Frontal cortex (tissue), 4 donors: ENCODE measurements at places on chromosomes 5 and 9. TPM values are rescaled to one million over a fixed set of nuclear protein-coding genes. Genes with fewer than 3 reads are reported as not detected.

DNA sequence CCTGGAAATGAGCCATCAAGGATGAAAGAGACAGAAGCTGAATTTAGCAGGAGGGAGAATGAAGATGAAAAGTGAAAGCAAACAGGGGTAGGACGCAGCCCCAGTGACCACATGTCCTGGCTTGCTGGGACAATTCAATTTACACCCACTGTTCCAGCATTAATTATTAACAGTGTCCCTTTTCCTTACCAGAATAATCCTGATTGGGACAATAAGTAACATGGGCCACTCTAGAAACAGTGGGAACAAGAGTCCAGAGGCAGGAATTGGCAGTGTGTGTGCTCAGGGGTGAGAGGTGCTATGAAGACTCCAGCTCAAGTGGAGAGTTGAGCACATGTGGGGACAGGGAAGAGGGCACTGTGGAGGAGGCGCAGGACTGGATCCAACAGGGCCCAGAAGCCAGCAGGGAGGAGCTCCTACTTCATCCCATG is 147.1 kb downstream of the C5orf15 start:
- no peak for DNase-seq

DNA sequence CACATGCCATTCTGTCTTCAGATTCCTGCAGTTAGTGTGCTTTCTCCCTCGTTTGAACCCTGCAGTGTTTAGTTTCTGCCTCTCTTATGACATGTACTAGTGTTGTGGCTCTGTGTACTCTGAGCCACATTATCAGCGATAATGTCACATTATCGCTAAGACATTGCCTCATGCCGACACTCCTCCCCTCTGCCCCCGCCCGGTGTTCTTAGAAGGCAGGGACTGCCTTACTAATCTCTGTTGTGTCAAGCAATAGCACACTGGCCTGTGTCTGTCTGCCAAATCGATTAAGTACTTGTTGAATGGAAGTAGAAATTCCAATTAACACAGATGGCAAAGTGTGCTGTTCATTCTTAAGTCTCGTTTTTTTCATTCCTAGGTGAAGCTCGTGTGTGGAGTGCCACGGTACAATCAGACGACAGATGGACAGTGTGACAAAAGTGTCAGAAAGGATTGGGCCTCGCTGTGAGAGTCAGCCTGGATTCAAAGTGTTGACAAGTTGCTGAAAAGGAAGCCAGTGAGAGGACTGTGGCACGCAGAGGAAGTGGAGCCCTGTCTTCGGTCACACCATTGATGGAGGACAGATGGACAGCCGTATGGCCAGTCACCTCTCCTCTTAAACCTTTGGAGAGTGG is 10.5 kb downstream of the PIK3R1 start:
- no peak for DNase-seq

DNA sequence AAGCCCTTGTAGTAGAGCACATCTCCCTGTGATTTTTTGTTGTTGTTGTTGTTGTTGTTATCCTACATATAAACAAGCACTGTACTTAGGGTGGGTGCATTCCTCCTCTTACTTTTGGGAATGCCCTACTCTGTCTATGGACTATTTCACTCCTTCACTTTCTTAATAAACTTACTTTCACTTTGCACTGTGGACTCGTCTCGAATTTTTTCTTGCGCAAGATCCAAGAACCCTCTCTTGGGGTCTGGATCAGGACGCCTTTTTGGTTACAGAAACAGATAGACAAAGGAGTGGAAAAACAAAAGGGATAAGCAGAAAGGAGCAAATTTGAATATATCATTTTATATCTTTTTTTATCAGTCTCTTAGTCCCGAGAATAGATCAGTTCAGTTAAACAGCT is 14.4 kb upstream of the PAIP1 start:
- no peak for DNase-seq

DNA sequence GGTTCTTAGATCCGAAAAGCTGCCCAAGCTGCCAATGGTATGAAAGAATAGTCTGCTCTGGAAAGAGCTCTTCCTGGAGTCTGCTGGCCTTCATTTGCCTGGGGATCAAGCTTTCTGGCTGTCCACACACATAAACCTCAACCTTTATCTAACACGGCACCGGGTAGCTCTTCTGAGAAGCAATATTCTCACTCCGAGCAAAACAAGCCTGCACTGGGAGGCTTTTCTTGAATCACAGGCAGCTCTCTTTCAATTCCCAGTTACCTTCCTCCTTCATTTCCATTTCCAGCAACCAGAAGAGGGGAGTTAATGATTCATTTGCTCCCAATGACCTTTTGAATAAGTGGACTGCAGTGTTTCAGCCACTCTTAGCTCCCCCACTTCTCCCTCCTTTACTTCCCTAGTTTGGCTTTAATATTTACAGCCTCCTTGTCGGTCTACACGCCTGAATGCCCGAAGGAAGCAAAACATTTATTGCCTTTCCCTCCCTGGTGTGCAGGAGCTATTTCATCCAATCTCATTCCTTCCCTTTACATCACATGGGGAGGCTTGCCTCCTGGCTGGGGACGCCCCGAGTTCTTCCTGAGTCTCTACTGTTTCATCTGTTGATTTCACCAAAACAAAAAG is 187.1 kb downstream of the ARHGEF28 start:
- DNase-seq, result no peak

- DNase-seq, result no peak
Observed at GRCh38 chr9:13665418-13666066, 386.1 kb upstream of the MPDZ start.

- DNase-seq, result no peak
Observed at GRCh38 chr5:82375488-82376244, 97.5 kb upstream of the RPS23 start.

DNA sequence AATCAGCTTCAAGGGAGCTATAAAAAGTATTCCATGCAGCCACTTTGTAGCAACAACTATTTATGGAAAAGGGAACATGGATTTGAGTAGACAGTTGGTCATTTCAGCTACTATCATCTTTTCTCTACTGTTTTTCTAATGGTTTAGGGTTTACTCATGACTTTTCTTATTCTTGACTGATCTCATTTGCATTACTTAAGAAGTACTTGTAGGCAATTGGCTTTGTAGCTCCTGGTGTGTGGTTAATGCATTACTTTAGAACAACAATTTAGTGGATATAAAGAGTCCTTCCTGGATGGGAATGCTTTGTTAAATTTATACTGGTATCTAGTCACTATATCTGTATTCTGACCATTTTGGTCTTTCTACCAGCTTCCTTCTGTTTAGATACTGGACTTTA is 59.8 kb upstream of the NTRK2 start:
- no peak for DNase-seq

- DNase-seq, result no peak
Observed at GRCh38 chr9:127778280-127779135, at the start of gene SH2D3C. SH2D3C (minus strand) TSS chr9:127778666; CDS start chr9:127778627, 39 bp downstream.

GRCh38 chr5:117681431-117682254 is 1107.0 kb upstream of the SEMA6A start:
- no peak for DNase-seq

The IFNB1 gene
- total RNA-seq, result not detected

The TOMM5 gene
- 75.0 TPM for total RNA-seq

The ZNF367 gene
- 4.1 TPM for total RNA-seq

The GBGT1 gene
- 2.0 TPM for total RNA-seq

The ITGA1 gene
- 4.5 TPM for total RNA-seq

The LTC4S gene
- 1.6 TPM for total RNA-seq

The GABBR2 gene
- 39.9 TPM for total RNA-seq

The PCDHGA10 gene
- 9.8 TPM for total RNA-seq
